Chondrocyte (in vitro differentiated cells): ENCODE measurements at places on chromosomes 5 and 9. TPM values are rescaled to one million over a fixed set of nuclear protein-coding genes. Genes with fewer than 3 reads are reported as not detected.

The LIFR gene
- 5.9 to 7.5 TPM (median 6.6 TPM) in 3 replicates for total RNA-seq

The DND1 gene
- 1.3 to 1.5 TPM (median 1.3 TPM) in 3 replicates for total RNA-seq

The NKD2 gene
- not detected in 3 replicates for total RNA-seq

The SH2D3C gene
- 2.5 to 9.9 TPM (median 9.4 TPM) in 3 replicates for total RNA-seq

The GRXCR2 gene
- not detected in 3 replicates for total RNA-seq

The FOXD4L3 gene
- 0.41 TPM in 1 of 3 replicates, not detected in the others for total RNA-seq

The PCDHB5 gene
- 6.6 to 11.4 TPM (median 10.2 TPM) in 3 replicates for total RNA-seq

DNA sequence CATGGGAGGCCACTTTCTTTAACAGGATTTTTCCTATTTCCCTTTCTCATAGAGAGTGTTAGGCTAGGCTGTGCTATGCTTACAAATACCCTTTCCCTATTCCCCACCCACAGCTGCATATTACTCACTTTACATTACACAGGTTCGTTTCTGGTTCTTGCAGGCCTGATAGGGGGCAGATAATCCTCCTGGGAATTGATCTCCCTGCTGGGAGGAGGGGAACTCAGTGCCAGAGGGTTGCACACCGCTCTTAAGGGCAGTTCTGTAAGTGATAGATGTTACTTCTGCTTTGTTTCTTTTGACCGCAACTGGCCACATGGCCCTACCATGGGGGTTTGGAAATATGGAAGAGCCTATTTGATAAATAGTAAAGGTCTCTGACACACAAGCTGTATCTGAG is 54.0 kb upstream of the NTRK2 start:
- DNase-seq = no peak

DNA sequence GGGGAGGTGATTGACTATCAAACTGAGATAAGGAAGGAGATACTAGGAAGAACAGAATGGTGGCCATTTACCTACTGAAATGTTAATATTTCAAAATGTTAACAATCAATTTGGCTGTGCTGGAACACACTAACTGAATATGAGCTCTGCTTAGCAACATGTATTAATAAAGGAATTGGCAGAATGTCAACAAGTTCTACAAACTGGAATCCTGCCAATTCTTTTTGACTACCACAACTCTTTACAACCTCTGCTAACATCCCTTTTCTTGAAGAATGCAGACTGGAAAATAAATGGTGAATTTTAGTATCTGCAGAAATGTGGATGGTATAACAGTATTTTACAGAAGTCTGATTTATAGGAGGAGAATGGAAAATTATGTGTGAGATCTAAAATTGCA is 446.4 kb downstream of the ISL1 start:
- no peak for DNase-seq

DNA sequence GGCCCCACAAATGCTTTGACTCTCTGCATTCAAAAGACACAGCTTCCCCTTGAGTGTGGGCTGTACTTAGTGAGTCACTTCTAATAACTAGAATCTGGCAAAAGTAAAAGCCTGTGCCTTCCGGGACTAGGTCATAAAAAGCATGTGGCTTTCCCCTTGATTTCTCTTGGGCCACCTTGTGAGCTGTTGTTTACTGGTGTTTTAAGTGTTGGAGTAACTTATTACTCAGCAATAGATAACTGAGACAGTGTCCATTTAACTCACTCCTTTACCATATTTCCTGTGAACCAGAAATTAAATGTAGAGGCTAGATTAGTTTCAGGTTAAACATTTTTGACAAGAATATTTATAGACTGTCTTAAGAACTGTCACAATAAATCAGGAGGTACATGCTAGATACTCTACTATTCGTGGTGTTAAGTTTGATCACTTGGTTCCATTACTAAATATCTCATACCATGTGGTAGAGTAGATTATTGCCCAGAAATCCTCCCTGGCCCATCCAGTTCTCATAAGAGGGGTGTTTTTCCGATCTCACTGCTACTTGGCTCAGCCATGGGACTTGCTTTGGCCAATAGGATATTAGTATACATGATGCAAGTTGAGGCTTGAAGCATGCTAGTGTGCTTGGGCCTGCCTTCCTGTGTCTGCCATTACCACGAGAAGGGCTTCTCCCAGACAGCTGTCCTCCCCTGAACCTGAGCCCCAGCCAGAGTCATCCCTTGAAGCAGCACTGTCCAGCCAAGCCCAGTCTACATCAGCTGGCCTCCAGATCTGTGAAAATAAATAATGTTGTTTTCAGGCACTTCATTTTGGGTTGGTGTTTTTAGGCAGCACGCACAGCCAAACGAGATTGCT is 10.4 kb upstream of the CMBL start:
- DNase-seq = no peak

DNA sequence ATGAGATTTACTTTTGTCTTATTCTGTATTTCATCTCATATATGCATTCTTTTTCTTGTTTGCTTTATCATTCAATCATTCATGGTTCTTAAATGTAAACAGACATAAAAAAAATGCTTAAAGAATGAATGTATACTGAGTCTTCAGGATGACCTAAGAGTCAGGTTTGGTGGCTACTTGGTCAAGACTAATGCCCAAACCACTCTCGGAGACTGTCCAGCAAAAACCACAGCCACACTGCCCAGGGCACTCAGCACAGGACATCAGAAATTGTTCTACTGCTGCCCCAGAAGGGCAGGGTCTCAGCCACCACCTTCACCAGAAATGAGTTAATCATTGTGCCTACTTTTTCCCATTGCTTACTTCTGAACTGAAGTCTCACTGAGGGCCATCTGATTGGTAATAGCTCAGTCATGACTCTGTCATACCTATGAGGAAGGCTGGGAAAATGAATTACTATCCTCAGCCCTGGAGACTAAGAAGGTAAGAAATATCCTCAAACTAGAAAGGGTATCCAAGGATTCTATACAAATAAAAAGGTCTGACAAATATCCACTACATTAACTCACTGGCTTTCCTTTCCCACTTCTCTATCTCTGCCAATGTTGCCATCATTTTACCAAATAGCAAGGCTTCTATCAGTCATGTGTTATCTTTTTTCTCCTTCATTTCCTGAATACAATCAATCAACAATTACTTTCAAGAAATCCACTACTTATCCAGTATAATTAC is 236.1 kb downstream of the CETN3 start:
- no peak for DNase-seq

GRCh38 chr5:142306077-142306502 is 18.7 kb downstream of the SPRY4 start:
- DNase-seq = no peak

DNA sequence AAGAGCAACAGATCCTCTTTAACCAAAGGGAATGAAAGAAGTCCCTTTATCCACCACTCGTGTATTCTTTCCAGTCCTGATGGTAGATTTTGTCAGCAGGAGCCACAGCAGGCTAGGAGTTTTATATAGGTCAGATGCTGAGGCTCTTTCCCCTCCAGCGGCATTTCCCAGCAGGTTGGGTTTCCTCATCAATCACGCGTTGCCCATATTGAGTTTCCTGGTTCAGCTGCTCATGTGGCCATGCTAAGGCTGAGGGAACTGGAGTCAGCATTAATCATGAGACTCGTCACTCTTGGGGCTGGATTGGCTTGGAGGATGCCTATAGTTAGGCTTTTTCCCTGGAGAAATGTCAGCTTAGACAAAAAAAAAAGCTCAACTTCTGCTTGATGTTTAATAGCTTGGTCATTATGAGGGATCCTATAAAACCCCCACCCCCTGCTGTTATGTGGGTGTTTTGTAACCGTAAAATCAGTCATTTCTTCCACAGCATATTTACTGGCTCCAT is 193.4 kb upstream of the GAS1 start:
- no peak for DNase-seq

- DNase-seq = no peak
Measured at GRCh38 chr5:10726179-10726912, 34.7 kb downstream of the DAP start.

- no peak for DNase-seq
Measured at GRCh38 chr5:154514331-154514730, 36.3 kb upstream of the HAND1 start.

- DNase-seq = no peak
Measured at GRCh38 chr9:81989700-81990099, 1.1 kb downstream of the SPATA31D1 start.

DNA sequence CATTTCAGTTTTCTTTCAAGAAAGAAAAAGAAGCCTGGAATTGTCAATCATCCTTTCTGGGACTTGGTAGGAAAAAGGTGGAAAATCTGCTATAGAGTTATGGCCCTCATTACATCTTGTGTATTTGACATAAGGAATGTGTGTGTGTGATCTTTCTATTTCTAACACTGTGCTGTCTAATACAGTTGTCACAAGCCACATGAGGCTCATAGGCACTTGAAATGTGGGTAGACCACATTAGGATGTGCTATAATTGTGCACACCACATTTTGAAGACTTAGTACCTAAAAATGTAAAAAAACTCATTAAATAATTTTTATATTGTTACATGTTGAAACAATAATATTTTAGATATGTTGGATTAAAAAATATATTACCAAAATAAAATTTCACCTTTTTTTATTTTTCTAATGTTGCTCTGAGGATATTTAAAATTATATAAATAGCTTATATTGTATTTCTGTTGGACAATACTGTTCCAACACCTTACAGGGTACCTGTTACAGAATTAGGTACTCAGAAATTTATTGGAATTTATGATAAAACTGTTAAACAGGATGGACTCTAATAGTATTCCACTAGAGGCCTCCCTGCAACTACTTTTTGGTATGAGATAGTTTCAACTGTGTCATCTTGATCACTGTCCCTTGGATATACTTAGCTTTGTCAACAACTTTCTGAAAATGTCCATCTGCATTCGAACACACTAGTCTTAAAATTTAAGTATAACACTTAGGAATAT is 18.4 kb downstream of the MSANTD3 start:
- DNase-seq = no peak

GRCh38 chr5:23411994-23412393 is 95.4 kb upstream of the PRDM9 start:
- DNase-seq = no peak

DNA sequence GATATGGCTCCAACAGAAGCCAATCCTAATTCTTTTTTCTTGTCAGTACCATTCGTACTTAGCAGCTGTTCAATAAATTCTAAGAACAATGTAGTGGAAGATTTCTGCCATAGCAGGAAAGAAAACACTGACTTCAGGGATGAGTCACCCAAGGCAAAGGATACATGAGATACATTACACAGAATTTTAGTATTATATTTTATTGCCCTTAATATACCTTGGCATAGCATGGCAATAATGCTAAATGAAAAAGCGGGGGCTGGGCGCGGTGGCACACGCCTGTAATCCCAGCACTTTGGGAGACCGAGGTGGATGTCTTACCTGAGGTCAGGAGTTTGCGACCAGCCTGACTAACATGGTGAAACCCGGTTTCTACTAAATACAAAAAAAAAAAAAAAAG is 619.1 kb upstream of the DAB2 start:
- DNase-seq = no peak

GRCh38 chr5:116076496-116076895 is 8.3 kb upstream of the COMMD10 start:
- DNase-seq = no peak

DNA sequence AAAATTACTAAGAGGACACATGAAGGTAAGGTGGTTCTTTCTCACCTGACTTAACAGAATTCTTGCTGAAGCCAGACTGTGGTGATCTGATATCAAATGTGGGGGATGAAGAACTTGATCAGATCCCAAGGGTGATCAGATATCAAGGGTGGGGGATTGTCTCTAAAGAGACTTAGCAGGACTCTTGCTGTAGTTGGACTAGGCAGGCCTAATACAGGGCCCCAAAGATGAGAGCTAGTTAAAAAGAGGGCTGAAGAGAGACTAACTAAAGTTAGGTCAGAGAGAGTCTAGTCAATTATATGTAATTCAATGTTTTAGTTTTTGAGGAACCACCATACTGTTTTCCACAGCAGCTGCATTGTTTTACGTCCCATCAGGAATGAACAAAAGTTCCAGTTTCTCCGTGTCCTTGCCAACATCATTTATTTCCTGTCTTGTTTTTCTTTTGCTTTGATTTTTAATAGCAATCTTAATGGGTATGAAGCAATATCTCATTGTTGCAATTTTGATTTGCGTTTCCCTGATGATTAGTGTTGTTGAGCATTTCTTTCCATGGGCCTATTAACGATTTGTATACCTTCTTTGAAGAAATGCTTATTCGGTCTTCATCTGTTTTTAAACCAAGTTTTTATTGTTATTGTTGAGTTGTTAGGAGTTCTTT is 77.6 kb upstream of the ALDH1A1 start:
- no peak for DNase-seq

- DNase-seq = no peak
Measured at GRCh38 chr9:137955586-137955985, 78.0 kb downstream of the CACNA1B start.

DNA sequence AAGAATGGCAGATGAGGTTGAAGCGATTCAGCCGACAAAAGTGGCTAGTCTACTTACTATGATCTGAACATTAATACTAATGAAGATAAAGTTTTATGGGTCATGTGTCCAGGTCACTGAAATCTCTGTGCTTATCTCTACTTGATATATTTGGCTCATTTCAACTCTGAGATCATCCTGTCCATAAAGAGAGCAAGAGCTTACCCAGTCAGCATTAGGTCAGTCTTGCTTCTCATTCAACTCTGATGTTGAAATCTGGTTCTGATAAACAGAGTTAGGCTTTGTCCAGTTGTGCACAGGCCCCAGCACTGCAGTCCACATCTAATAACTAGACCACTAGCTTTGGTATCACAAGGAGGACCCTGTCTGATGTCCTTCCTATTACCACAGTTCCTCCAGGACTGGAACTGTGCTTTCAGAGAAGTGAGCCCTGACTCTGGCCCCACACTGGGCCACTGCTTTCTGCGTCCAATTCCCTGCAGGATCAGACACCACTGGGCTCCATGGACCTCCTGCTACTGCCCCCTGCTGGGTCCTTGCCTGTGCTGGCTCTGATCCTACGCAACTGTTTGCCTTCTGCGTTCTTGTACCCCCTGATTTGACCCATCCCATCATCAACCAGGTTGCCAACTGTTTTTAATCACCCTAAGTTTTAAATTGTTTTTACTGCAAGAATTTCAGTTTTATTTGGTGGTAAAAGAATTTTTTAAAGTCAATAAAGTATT is 23.7 kb upstream of the FAM120A start:
- DNase-seq = no peak
